ENCODE measurements at places on chromosomes 5 and 9.

- H3K27ac ChIP-seq: no peak overlapping the region
- no peak for DNase-seq
- H3K4me3 ChIP-seq: no peak overlapping the region
- no peaks in the 10 kb centered on the region for H3K4me1 ChIP-seq
- H3K36me3 ChIP-seq: no peaks in the 10 kb centered on the region
- H3K27me3 ChIP-seq: no peaks in the 10 kb centered on the region
These were observed 18.4 kb downstream of the PLEKHG4B start for GRCh38 chr5:110270-110888.

- no peak overlapping the region for H3K27ac ChIP-seq
- DNase-seq: no peak
- no peak overlapping the region for H3K4me3 ChIP-seq
- H3K27me3 ChIP-seq: peaks cover 5% of the 10 kb centered on the region
- no peaks in the 10 kb centered on the region for H3K36me3 ChIP-seq
These were observed 8.8 kb upstream of the NEK6 start for GRCh38 chr9:124248960-124249359.

DNA sequence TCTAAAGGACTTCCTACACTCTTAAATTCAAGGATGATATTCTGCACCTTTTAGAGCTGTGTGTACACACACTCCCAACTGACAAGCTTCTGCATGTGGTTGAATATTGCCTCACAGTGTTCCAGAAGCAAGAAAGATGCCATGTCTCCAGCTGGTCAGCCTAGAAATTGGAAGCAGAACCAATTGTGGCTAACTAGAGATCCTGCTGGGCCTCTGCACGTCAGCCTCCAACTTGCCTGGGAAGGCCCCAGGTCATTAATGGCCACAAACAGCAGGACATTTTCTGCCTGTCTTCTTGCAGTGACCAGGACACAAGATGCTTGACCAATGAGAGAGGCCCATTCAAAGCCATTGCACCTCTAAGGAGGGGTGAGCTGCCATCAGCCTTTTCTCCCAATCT lies 571.9 kb upstream of the BRINP1 start:
- no peaks in the 10 kb centered on the region for H3K36me3 ChIP-seq
- DNase-seq: no peak
- no peak overlapping the region for H3K4me3 ChIP-seq

DNA sequence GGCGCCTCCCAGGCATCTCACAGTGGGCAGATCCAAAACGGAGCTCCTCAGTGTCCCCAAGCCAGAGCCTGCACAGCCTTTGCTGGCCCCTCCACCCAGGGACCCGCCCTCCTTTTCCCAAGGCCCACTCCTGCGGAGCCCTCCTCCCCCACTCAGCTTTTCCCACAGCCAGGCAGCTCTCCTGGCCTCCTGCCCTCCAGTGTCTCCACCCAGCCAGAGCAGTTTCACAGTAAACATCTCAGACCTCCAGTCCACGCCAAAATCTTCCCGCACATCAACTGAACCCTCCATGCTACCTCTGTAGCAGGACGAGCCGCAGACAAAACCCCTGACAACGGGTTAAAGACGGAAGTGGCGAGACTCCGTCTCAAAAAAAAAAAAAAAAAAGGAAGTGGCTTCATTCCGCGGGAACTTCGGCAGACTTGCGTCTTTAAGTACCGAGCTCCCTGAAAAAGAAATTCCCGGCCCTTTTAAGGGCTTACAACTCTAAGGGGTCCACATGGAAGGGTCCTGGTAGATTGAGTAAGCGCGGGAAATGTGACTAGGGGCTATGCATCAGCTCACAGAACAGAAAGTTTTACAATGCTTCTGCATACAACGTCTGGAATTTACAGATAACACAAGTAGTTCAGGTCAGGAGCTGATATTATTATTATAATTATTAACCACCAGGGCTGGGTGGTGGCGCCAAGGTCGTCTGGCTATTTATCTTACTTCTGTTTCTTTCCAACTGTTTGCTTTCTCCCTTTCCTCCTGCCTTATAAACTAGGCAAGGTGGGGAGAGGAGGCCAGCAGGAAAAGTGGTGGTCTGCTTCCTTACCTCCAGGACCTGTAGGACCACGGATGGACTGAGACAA lies 11.4 kb upstream of the GRIN1 start:
- H3K27me3 ChIP-seq: no peaks in the 10 kb centered on the region
- H3K4me1 ChIP-seq: peaks cover 24% of the 10 kb centered on the region

- DNase-seq: no peak
- H3K27me3 ChIP-seq: peaks cover 36% of the 10 kb centered on the region
- no peak overlapping the region for H3K4me3 ChIP-seq
- H3K36me3 ChIP-seq: no peaks in the 10 kb centered on the region
- H3K27ac ChIP-seq: no peak overlapping the region
These were observed 1.5 kb downstream of the FBN2 start for GRCh38 chr5:128536254-128537220.

GRCh38 chr5:10077791-10078545 lies 171.7 kb downstream of the ATPSCKMT start:
- no peaks in the 10 kb centered on the region for H3K36me3 ChIP-seq
- H3K27ac ChIP-seq: no peak overlapping the region
- no peak for DNase-seq
- H3K4me3 ChIP-seq: no peak overlapping the region

DNA sequence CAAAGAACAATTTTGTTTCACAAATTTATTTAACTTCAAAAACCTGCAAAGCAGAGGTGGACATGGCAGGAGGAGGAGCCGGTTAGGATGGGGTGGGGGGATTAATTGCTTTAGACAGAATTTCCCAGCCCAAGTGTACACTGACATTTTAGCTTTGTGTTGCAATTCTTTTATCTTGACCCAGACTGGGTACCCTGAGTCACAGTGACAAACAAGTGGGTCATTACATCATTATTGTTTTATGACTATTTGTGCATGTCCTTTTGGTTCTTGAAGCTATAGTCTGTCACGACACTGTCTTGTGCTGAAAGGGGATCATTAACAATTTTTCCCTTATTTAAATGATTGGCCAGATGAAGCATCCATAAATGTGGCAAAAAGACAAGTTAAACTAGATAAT lies 84.5 kb upstream of the VCAN start:
- no peaks in the 10 kb centered on the region for H3K27me3 ChIP-seq
- no peak overlapping the region for H3K4me3 ChIP-seq
- H3K36me3 ChIP-seq: no peaks in the 10 kb centered on the region
- no peak overlapping the region for H3K27ac ChIP-seq

DNA sequence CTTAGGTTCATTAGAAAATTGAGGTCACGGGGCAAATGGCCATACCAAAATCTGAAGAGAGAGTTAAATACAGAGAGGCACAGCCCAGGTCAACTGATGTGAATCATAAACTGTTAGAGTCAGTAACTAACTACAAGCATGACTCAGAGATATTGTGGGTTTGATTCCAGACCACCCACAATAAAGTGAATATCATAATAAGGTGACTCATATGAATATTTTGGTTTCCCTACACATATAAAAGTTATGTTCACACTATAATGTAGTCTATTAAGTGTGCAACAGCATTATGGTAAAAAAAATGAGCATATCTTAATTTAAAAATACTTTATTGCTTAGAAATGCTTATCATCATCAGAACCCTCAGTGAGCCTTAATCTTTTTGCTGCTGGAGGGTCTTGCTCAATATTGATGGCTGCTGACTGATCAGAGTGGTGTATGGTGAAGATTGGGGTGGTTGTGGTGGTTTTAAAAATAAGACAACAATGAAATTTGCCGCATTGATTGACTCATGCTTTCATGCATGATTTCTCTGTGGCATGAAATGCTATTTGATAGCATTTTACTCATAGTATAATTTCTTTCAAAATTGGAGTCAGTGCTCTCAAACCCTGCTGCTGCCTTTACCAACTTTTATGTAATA lies 53.1 kb upstream of the EDIL3 start:
- H3K4me1 ChIP-seq: no peaks in the 10 kb centered on the region
- no peak overlapping the region for H3K27ac ChIP-seq
- no peak for DNase-seq

Data from activated CD4-positive, alpha-beta T cell treated with anti-CD3 and anti-CD28 coated beads for 36 hours (primary cell).